Smooth muscle cell of the brain vasculature (primary cell): ENCODE measurements at places on chromosomes 1 and 21.

DNA sequence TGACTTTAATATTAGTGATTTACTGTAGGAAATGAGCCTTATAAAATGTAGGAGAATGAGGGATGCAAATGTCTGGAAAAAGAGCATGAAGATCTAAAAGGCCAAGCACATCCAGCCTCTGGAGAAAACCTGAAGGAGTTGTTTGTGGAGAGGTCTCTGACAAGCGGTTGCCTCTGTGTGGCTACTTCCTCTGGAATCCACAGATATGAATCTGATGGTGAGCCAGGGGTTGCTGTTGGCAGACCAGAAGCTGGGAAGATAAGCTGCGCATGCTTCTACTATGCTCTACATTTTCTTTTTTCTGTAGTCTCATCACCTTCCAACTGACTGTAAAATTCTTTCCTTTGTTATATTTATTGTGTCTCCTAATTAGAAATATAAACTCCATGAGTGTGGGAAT lies 248.6 kb downstream of the OLFM3 start:
- no peak for DNase-seq

GRCh38 chr1:212586206-212587015 lies 22.1 kb upstream of the ATF3 start:
- DNase-seq, result no peak

DNA sequence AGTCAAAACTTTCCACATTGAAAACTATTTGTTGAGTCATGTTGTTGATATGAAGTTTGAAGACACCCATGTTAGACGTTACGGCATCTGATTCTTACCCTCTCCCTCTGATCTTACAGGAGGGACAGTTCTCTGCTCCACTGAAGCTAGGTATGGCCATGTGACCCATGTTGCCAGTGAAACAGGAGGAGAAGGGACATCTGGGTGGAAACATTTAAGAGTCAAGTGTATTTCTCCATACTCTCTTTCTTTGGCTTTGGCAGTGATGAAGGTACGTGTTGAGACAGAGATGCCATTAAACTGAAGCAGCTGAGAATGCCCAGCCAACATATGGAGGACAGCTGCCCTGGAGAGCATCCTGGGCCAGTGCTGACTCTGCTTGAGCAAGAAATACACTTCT lies 198.4 kb upstream of the PTGFR start:
- DNase-seq, result no peak

- DNase-seq, result no peak
These were observed 11.7 kb upstream of the SUMO3 start for GRCh38 chr21:44829507-44830092.

GRCh38 chr21:36847189-36847588 lies 119.3 kb downstream of the HLCS start:
- peak; percentile 43 for DNase-seq

GRCh38 chr1:27687906-27688305 lies 15.9 kb upstream of the IFI6 start:
- DNase-seq, result no peak

GRCh38 chr1:30226648-30227047 lies 496.7 kb downstream of the MATN1 start:
- DNase-seq, result no peak

- no peak for DNase-seq
These were observed 73.1 kb downstream of the ATP6V1G3 start for GRCh38 chr1:198467342-198467741.

DNA sequence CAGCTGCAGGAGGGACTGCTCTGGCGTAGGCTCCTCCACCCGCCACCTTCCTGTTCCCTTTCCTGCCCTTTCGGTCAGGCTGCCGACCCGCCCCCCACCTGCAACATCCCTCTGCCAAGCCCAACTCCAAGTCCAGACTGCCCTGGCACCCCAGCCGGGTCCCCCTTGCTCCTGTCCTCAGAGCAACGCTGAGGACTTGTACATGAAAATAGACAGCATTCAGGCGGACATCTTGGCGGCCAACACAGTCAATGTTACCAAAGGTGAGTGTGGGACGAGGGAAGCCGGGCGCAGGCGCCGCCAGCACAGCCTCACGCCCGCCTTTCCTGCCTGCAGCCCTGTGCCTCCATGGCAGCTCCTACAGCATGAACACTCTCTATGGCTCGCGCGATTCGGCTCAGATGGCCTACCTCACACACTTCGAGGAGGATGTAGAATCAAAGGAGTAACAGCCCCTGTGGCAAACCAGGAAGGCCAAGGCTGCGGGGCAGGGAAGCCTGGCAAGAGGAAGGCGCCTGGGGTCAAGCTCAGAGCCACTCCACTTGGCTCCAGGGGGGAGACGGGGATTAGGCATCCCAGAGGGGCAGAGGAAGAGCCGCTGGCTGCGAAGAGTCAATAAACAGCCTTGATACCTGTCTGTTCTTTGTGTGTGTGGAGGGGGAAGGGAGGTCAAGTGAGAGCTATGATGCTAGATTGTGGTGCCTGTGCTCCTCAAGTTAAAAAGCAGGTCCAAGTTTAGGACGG lies 5.8 kb downstream of the RNU5D-1 start:
- no peak for DNase-seq

DNA sequence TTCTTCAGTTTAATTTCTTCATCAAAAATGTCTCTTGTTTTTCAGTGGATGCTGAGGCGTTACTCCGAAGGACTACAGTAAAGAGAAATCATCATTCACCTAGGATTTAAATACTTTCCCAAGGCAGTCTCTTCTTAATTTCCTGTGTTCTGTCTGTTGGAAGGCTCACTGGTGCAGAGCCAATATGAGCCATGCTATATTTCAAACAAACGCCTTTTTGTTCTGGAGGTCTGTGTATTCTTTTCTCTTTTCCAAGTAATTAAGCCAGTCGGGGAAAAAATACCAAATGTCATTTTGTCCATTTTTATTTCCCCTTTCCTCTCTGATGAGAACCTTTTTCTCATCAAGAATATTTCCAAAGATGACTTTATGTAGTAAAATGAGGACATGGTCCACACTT lies 206.5 kb downstream of the RWDD3 start:
- DNase-seq, result no peak

DNA sequence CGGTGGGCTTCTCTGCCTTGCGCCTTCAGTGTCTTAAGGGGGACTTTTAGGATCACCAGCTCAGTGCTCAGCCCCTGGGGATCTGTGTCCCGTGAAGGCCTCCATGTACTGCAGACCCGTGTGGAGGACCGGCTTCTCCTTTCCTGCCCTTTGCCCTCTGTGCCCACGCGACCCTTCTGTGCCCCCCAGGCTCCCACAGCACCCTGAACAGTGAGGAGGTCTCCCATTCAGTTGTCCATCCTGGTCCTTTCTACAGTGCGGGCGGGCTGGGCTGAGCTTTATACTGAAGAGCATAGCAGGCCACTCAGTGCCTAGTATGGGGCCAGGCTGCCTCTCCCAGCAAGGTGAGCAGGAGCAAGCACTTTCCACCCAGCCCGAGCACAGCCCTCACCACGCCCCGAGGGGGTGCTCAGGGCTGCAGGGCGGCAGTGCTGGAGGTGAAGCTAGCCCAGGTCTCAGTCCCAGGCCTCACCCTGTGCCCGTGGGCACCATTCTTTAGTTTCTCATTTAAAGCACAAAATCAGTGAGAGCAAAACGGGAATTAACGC lies 7.6 kb upstream of the TFF1 start:
- no peak for DNase-seq

- DNase-seq, result no peak
These were observed 394.4 kb downstream of the PTPRU start for GRCh38 chr1:29630756-29631155.

DNA sequence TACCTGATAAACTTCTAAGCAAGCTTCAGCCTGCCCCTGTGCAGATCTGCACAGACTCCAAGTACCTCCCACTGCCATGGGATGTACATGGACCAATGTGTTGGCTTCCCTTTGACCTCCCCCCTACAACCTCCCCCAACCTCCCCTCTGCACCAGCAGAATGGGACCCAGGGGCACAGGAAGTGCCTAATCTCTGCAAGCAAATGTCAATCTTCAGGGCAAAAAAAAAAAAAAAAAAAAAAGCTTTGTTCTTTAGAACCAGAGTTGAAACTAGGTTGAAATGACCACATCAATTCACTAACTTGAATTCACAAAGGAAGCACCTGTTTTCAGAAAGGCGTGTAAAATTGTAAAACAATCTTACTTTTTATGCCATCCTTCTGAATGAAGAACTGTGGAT lies 53.9 kb upstream of the TIAM1 start:
- no peak for DNase-seq

GRCh38 chr1:208030288-208031091 lies 119.6 kb upstream of the CD34 start:
- no peak for DNase-seq

- DNase-seq, result no peak
These were observed 125.0 kb downstream of the KIAA0319L start for GRCh38 chr1:35432231-35432630.

- no peak for DNase-seq
These were observed 6.2 kb upstream of the HMGCS2 start for GRCh38 chr1:119774746-119775490.

DNA sequence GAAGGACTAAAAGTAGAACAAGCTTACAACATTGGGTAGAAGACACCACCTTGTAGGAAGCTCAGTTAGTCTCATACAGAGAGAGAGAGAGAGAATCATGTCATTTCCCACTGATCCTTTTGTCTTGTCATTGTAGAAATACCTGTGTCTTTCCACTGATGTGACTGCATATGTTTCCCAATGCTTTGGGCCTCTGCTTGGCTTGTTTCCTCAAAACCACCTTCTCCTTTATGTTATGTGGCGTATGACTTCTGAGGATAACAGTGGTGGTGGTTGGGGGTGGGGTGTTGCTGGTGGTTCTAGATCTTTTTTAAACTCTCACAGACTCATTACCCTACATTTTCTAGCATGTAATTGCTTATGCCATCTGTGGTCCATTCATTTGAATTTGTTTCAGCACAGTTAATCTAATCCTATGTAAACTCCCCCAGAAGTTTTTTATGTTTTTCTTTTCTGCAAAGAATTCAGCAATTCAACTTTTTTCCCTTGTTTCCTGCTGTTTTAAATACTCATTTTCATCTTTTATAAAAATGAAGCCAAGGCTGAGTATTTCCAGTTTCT lies 9.3 kb downstream of the RGL1 start:
- no peak for DNase-seq

- no peak for DNase-seq
These were observed 71.0 kb downstream of the ZC3H11B start for GRCh38 chr1:219541946-219542345.

DNA sequence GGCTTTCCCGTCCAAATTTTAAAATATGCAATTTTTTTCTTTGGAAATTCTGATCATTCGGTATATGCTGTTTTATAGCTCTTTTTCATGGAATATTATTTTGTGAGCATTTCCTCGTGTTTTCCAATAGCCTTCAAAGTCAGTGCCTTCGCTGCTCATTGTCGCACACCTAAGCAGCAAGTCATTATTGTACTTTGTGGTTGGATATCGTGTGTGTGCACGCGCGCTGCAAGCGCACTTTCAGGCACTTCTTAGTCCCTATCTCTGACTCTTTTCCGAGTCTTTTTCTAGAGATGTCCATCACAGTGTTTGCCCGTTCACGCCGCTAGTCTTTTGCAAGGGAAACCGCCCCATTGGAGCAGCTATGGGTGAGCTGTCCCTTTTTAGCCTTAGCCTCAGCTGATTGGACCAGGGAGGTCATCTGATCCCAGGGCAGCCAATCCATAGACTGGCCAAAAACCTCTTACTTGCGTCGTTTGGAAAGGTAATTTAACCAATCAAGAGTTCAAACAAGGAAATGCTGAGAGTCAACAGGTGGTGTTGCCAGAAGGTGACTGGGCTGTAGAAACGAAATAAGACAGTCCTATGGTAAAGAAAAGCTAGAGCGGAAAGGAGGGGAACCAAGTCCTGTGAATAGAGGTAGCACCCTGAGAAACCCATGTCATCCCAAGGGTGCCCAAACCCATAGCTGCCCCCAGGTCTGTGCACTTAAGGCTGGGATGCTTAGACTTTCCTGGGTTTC lies 710 bp upstream of the HYI start:
- DNase-seq, result no peak

DNA sequence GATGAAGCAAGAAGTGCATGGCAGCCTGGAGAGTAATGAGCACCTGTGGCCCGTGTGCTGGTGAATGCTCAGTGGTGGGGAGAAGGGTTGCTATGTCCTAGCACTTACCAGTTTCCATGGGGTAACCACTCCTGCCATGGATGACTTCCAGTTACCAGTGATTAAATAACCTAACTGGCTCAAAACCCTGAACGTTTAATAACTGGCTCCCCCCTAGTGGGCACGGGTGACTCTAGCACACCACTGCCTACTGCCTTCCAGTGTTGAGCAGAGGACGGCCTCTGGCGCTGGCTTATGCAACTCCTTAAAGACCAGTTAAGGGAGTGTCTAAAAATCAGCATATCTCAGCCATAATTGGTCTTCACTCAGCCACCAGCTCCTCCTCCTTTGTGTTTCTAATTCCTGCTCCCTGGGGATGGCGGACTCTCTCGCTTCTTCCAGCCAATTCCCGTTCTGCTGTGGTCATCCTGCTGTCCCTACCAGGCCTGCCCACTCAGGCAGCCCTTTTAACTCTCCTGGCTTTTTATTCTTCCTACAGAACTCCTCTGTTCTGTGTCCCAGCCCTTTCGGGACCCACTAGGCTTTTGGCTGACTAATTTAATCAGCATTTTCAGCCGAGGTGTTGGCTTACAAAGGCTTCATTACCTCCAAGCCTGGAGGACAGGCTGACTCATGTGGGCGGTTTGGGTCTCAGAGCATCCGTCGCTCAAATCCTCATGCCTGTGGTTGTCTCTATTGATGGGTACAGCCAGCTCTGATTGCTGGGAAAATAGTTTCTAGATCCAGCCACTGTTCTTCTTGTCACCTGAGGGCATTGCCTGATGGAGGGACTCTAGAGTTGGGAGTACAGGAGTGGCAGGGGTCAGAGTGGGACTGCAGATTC lies 332.4 kb downstream of the CAMTA1 start:
- peak; percentile 6 for DNase-seq

- DNase-seq, result peak; percentile 69
These were observed 1.1 kb downstream of the IGFN1 start for GRCh38 chr1:201191653-201192260.

GRCh38 chr21:33854604-33855003 lies 61.0 kb downstream of the ATP5PO start:
- DNase-seq, result no peak

GRCh38 chr21:32753818-32754585 lies 17.6 kb downstream of the PAXBP1 start:
- no peak for DNase-seq

GRCh38 chr1:184627007-184627341 lies 127.7 kb downstream of the EDEM3 start:
- DNase-seq, result no peak

- DNase-seq, result no peak
These were observed 127.8 kb downstream of the MACF1 start for GRCh38 chr1:39332291-39332690.

DNA sequence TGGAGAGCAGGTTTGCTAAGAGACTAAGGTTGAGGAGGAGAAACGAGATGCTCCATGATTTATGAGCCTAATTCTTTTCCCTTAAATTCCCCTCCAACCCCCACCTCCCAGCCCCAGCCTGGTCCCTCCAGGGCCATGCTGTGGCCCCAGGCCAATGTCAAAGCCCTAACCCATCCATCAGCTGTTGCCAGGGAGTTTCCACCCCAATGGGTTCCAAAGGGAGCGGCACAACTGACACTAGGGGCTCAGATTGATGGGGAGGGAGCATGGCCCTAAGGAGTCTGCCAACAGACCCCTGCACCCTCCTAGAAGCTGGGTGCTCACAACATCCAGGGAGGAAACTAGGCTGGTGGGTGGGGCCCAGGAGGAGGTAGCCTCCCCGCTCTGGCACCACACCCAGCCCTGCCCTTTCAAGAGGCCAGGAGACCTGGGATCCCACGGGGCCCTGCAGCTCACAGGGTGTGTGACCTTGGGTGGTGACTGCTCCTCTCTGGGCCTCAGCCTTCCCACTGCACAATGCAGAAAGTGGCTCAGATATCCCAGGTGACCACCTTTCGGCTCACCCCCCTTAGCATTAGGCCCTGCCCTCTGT lies 12.9 kb downstream of the AHDC1 start:
- no peak for DNase-seq
